IMR-90 (cell line): ENCODE measurements at places on chromosomes 2 and 18. TPM values are rescaled to one million over a fixed set of nuclear protein-coding genes. Genes with fewer than 3 reads are reported as not detected.

- no peak for DNase-seq
Measured at GRCh38 chr2:168470320-168471162, 14.5 kb downstream of the CERS6 start.

Gene RAD51AP2
- total RNA-seq = not detected in 2 replicates

GRCh38 chr2:159922563-159922962 lies 124.6 kb upstream of the CD302 start:
- no peak for DNase-seq

DNA sequence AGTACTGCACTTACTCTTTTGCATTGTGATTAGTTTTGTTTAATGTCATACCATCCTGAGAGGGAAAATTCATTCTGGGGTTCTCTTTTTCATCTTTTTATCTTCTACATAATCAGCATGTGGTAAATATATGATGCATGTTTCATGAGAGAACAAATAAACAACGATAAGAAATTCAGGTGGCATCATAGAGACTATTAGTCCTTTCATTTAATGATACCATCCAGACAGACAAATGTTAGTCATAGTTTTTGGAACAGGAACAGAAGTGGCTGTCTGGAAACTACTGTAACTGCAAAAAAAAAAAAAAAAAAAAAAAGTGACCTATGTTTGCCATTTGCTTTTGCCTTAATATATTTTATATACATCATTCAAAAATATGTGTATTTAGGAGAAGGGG lies 761.0 kb downstream of the EPHA4 start:
- no peak for DNase-seq

Gene DSG2
- 1.7 and 2.3 TPM in 2 replicates for total RNA-seq

DNA sequence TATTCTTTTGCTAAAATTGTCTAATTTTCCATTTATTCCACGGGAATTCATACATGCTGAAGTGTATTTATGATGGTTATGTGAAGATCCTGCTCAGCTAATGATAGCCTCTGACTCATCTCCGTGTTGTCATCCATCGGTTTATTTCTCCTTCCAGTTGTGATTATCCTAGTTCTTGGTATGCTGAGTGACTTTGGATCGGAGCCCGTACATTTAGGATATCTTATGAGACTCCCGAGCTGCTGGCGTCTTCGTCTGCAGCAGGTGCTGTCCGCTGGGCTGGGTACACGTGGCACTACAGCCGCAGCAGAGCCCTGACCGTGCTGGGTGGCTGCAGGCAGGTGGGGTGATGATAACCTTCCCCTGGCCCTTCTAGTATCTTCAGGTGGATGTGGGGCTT lies 40.1 kb upstream of the GALR1 start:
- DNase-seq = peak; percentile 90

Gene HNMT
- total RNA-seq = 12.2 and 14.2 TPM in 2 replicates

Gene CNTNAP5
- total RNA-seq = not detected in 2 replicates

- no peak for DNase-seq
Measured at GRCh38 chr2:38829971-38830370, 45.8 kb downstream of the DHX57 start.

- DNase-seq = peak; percentile 52
Measured at GRCh38 chr2:28080911-28081310, 190.4 kb downstream of the BABAM2 start.

Gene FAP
- 71.0 and 93.9 TPM in 2 replicates for total RNA-seq

- peak; percentile 48 for DNase-seq
Measured at GRCh38 chr2:237449193-237449881, 35.4 kb upstream of the COL6A3 start.

DNA sequence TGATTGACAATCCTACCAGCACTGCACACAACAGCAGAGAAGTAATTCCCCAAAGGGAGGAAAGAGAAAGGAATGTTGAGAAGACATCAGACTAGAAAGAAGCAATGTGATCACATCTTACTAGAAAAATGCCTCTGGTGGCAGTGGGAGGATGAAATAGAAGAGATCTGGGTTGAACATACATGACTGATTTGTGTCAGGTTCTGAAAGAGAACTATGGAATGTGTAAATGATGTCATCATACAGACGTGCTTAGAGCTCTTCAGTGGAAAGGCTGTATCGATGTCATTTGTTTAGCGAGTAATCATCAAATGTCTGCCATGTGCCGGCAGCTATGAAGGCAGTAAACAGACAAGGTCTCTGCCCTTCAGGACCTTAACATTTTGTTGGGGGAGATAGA lies 24.9 kb downstream of the GORASP2 start:
- DNase-seq = peak; percentile 60

Gene UGT1A5
- total RNA-seq = not detected in 2 replicates

GRCh38 chr18:76274468-76275289 lies 220.4 kb downstream of the ZNF516 start:
- DNase-seq = no peak
